ENCODE measurements at places on chromosomes 2 and 18. TPM values are rescaled to one million over a fixed set of nuclear protein-coding genes. Genes with fewer than 3 reads are reported as not detected.

GRCh38 chr2:49259926-49260325 is 105.6 kb upstream of the FSHR start:
- H3K27ac ChIP-seq: no peak overlapping the region
- DNase-seq: no peak
- no peak overlapping the region for H3K4me3 ChIP-seq
- no peaks in the 10 kb centered on the region for H3K4me1 ChIP-seq

GRCh38 chr2:206804326-206804725 is 38.9 kb downstream of the FASTKD2 start:
- H3K4me1 ChIP-seq: peaks cover 27% of the 10 kb centered on the region
- H3K36me3 ChIP-seq: peaks cover 3% of the 10 kb centered on the region
- peaks cover 4% of the 10 kb centered on the region for H3K27me3 ChIP-seq
- DNase-seq: no peak
- H3K4me3 ChIP-seq: no peak overlapping the region

The PGAP1 gene
- total RNA-seq: 45.1 TPM

DNA sequence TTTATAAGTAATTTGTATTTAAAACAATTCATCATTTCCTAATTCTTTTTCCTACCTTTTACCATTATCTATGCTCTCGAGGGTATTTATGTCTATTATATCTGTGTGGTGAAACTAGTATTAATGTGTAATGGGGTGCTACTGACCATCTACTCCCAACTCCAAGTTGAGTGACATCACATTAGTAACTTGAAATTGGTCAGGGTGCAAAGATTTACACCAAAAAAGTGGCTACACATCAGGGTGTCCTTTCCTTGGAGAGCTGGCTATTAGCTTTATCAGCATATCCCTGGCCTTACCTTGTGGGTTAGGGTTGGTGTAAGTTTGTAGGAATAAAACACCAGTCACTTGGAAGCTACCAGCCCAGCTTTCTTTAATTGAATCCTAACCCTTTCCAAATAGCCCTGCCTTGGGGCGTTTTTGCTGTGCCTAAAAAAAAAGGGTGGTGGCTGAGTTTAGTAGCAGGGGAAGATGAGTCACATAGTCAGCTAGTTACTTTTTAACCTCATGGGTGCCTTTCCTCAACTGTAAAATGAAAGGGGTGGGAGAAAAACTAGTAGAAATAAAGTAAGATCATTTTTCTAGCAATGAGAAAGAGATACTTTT is 14.0 kb downstream of the ANXA4 start:
- DNase-seq: no peak
- H3K4me1 ChIP-seq: peaks cover 22% of the 10 kb centered on the region
- no peaks in the 10 kb centered on the region for H3K27me3 ChIP-seq
- H3K4me3 ChIP-seq: peak overlapping the region; percentile 45

- H3K4me3 ChIP-seq: no peak overlapping the region
- DNase-seq: no peak
- peak overlapping the region; percentile 4 for H3K27ac ChIP-seq
- no peaks in the 10 kb centered on the region for H3K36me3 ChIP-seq
- H3K4me1 ChIP-seq: peaks cover 13% of the 10 kb centered on the region
Observed at GRCh38 chr2:8193146-8193545, 488.7 kb upstream of the ID2 start.

- no peak overlapping the region for H3K27ac ChIP-seq
- H3K36me3 ChIP-seq: no peaks in the 10 kb centered on the region
- no peak overlapping the region for H3K4me3 ChIP-seq
- no peak for DNase-seq
Observed at GRCh38 chr2:19810148-19810547, 91.6 kb downstream of the TTC32 start.

The PJVK gene
- 8.0 TPM for total RNA-seq

- peaks cover 3% of the 10 kb centered on the region for H3K4me1 ChIP-seq
- H3K27ac ChIP-seq: no peak overlapping the region
- no peak for DNase-seq
- H3K4me3 ChIP-seq: no peak overlapping the region
- no peaks in the 10 kb centered on the region for H3K27me3 ChIP-seq
Observed at GRCh38 chr2:26465981-26466471, 11.9 kb downstream of the OTOF start.

DNA sequence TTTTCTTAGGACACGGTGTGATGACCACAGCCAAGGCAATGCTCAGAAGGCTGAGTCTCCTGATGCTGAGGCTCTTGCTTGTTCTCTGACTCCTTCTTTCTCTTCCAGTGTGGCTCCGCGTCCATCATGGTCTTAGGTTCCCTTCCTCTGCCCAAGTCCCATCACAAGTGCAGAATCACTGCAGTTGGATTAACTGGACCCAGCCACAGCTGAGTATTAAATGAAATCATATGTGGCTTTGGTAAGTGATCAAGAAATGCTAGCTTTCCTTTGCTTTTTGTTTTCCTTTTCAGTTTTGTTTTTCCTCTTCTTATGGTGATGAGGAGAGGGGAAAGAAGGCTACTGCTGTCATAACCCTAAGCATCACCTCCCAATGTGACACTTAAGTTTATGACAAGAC is 375.8 kb downstream of the INSIG2 start:
- H3K27ac ChIP-seq: no peak overlapping the region
- no peak for DNase-seq
- no peaks in the 10 kb centered on the region for H3K36me3 ChIP-seq
- no peaks in the 10 kb centered on the region for H3K4me1 ChIP-seq

The DUSP2 gene
- 4.5 TPM for total RNA-seq

- H3K27me3 ChIP-seq: no peaks in the 10 kb centered on the region
- H3K4me3 ChIP-seq: no peak overlapping the region
- no peaks in the 10 kb centered on the region for H3K36me3 ChIP-seq
- H3K4me1 ChIP-seq: peaks cover 4% of the 10 kb centered on the region
- no peak for DNase-seq
Observed at GRCh38 chr2:187453078-187453641, 5.1 kb upstream of the CALCRL start.

DNA sequence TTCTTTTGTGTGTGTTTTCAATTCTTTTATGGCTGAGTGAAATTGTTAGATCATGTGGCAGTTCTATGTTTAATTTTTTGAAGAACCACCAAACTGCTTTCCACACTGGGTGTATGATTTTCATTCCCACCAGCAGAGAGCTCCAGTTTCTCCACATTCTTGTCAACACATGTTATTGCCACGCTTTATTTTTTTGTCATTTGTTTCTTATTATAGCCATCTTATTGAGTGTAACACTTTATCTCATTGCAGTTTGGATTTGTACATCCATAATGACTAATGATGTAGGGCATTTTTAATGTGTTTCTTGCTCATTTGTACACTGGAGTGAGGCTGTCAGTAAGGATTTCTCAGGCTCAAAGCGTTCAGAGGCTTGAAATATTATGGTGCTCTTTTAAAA is 184.2 kb downstream of the PIEZO2 start:
- no peaks in the 10 kb centered on the region for H3K27me3 ChIP-seq
- H3K36me3 ChIP-seq: peaks cover 4% of the 10 kb centered on the region
- H3K4me1 ChIP-seq: peaks cover 8% of the 10 kb centered on the region
- no peak overlapping the region for H3K4me3 ChIP-seq
- DNase-seq: no peak
